ENCODE measurements at places on chromosomes 13 and 19.

- DNase-seq = no peak
Observed at GRCh38 chr13:30149248-30149647, 158.1 kb downstream of the KATNAL1 start.

DNA sequence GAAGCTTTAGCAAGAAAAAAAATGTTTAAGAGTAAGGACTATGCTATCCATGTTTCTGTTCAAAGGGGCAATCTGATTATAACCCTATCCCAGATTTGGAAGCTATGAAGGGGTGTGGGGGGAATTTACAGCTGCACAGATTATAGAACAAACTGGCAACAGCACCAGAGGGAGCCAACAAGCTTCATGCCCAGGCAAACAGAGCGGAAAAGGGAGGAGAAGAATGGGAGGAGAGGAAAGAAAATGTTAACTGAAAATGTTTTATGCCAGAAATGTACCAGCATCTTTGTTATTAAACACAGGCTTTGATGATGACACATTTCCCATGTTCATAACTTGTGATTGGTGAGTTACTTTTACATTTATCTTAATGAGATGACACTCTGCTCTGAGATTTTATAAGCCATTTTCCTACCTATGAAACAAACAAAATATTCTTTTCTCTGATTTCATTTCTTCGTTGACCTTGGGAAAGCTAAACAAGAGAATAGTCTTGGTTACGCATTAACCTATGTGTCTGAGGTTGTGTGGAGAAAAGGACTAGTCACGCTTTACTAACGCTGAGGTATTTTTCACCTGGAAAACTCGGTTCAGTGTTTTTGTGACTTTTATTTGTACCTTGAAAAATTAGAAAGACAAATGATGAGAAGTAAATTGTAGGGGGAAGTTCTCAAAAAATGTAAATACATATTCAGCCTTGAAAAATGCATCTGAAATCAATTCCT is 235.8 kb upstream of the MIR17HG start:
- no peak for DNase-seq

GRCh38 chr19:43311256-43311655 is 41.9 kb upstream of the PSG9 start:
- no peak for DNase-seq

DNA sequence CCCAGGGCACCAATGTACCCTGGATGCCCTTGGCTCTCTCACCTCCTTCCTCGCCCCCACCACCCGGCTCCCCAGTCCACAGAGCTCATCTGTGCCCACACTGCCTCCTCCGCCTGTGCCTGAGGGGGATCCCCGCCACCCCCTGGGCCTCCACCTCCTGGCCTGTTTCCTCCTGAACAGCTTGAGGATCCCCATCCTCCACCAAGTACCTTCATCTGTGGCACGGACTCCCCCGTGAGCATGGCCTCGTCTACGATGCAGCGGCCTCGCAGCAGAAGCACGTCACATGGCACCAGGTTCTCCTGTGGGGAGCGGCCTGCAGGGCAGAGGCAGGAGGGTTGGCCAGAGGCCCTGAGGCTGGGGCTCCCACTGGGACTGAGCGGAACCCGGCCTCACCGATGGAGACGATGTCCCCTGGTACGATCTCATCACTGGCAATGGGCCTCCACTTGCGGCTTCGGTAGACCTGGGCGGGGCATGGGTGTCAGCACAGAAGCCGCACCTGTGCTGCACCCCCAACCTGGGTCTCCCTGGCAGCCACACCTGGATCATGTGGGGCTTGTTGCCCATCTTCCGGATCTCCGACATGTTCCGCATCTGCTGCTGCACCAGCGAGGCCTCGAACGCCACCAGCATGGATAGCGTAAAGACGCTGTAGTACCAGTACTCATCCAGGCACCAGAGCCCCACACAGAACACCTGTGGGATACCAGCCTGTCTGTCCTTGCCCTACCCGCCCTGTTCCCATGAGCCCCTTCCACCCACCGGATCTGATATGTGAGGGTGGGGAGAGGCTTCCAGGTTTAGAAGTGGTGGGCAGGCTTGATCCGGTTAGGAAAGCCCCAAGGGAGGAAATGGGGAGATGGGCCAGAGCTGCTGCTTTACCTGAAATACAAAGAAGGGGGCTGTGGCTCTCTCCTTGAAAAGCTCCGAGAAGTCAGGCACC is 6.8 kb downstream of the ATP13A1 start:
- no peak for DNase-seq

DNA sequence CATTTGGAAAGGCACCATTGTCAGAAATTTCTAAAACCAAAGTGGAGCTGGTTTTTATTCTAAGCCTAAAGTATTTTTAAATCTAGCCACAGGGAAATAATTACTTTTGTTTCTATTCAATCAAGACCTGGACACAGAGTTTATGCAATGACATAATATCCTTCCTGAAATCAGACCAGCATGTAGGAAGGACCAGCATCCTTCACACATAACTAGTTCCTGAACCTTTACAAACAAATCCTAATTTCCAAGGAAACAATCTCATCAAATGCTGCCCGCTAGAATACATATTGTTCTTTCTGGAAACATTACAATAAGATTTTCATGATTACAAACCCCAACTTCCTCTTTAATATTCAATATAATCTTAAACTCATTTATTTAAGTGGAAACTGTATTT is 1.5 kb downstream of the STARD13 start:
- no peak for DNase-seq

GRCh38 chr19:6065685-6066374 is 44.5 kb downstream of the RFX2 start:
- peak; percentile 73 for DNase-seq

- DNase-seq = no peak
Observed at GRCh38 chr13:92823059-92823458, 403.5 kb upstream of the GPC6 start.

- DNase-seq = no peak
Observed at GRCh38 chr13:102814025-102814607, 15.2 kb downstream of the BIVM start.

- no peak for DNase-seq
Observed at GRCh38 chr19:53942001-53942786, 20.5 kb upstream of the CACNG8 start.

DNA sequence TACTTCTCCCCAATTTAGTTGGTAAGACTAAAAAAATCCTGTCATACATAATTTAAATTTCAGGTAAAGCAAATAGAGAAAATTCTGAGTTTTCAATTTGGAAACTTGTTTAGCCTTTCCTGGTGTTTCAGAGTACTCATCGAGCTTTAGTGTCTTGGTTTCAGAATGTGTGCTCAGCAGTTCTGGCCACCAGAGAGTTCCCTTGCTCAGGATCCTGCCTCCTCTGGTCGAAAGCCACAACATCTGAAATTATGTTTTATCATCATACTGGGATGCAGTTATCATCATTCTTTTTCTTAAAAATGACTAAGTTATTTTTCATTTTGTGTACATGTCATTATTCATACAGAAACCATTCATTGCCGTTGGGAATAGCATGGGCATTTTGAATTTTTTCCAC is 263.2 kb upstream of the SPRY2 start:
- no peak for DNase-seq

DNA sequence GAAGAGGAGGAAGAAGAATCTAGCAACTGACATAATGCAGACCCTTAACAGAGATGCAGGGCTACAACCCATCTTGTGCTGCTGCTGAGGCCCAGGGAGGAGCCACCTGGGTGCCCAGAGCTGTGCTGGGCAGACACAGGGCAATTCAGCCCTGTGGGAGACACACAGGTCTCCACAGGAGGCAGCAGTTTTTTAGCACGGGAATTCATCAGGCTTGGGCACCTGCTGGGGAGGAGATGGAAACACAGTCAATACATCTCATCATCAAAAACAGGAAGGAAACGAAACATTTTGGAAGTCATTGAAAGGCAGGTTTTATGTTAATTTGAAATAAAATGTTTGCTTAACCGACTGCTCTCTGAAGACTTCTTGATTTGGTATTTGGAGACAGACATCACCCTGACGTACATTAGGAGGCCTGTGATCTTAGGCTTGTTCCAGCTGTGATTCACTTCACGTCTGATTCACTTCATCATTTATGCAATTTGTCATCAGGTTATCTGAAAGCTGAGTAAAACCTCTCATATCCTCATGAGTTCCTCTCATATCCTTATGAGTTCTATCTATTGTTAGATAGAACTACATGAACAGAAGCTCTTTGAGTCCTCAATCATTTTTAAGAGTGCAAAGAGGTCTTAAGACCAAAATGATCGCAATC is 77.4 kb downstream of the CYSLTR2 start:
- DNase-seq = no peak

GRCh38 chr13:99636306-99636705 is 135.0 kb downstream of the TM9SF2 start:
- no peak for DNase-seq

DNA sequence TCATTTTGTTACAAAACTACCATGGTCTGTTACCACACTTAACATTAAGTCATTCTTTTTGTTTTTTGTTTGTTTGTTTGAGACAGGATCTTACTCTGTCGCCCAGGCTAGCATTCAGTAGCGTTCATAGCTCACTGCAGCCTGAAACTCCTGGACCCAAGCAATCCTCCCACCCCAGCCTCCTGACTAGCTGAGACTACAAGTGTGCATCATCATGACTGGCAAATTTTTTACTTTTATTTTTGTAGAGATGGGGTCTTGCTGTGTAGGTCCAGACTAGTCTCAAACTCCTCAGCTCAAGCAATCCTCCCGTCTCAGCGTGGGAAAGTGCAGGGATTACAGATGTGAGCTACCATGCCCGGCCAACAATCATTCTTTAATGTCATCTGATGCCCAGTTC is 3.3 kb downstream of the ALDH16A1 start:
- no peak for DNase-seq

- DNase-seq = no peak
Observed at GRCh38 chr13:99976575-99976974, 5.0 kb upstream of the ZIC5 start.

DNA sequence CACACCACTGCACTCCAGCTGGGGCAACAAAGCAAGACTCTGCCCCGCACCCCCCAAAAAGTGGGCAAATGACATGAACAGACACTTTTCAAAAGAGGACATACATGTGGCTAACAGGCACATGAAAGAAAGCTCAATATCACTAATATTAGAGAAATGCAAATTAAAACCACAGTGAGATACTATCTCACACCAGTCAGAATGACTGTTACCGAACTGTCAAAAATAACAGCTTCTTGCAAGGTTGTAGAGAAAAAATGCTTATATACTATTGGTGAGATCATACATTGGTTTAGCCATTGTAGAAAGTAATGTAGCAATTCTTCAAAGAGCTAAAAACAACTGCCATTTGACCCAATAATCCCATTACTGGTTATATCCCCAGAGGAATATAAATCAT is 99.5 kb upstream of the SPATA13 start:
- DNase-seq = no peak

DNA sequence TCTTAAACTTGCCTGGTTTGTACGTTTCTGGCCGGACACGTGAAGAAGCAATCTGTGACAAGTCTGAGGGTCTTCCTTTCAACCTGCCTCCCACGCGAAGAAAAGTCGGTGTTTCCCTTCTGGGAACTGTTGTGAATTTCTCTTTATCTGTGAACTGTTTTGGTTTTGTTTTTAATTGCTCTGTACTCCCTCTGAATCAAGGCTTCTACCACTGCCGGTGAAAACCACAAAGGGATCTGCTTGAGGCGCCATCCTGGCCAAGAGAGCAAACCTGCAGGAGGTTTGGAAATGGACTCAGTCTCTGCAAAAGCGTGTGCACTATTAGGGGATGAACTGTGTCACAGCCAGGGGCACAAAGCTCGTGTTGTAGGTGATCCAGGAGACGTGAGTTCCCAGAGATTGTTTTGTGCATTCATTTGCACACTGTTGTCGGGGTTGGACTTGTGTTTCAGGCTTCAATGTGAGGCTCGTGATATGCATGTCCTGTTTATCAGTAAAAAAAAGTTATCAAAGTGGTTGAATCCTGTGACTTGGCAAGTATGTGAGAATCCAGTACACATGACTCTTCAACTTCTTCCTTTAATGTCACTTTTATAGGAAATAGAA is 9.7 kb downstream of the SIGLEC8 start:
- DNase-seq = peak; percentile 10

- DNase-seq = no peak
Observed at GRCh38 chr13:31096654-31097302, 64.9 kb downstream of the HSPH1 start.

GRCh38 chr13:76879883-76880270 is 6.3 kb downstream of the KCTD12 start:
- DNase-seq = no peak

DNA sequence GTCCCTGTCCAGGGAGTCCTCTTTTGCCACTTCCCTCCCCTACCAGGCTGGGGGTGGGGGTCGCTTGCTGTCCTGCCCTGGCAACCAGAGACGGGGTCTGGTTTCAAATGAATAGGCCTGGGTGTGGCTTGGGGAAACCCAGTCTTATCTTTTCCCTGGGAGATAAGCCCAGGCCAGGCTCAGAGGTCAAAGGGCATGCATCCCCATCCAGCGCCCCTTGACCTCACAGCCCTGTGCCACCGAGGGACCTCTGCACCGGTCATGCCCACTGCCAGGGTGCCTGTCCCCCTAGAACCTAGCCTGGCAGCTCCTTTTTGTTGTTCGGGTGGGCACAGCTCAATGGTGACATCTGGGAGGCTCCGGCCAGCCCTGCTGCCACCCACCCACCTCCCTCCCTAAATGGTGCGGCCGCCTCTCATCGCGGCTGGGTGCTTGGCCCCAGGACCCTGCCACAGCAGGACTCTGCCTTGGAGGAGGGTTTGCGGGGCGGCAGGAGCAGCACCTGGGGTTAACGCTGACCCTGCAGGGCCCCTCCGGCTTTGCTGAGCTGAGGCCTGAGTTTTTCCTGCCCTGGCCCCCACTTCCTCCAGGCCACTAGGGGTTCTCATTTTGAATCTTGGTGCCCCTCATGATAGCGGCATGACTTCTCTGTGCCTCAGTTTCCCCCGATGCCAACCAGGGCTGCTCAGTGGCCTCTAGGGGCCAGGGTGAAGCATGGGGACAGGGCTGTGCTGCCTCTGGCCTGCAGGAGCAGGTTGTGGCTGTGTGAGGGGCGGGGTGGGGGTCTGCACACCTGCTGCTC is 2.9 kb upstream of the CERS1 start:
- no peak for DNase-seq

GRCh38 chr13:40445557-40445990 is 220.9 kb downstream of the FOXO1 start:
- DNase-seq = no peak

DNA sequence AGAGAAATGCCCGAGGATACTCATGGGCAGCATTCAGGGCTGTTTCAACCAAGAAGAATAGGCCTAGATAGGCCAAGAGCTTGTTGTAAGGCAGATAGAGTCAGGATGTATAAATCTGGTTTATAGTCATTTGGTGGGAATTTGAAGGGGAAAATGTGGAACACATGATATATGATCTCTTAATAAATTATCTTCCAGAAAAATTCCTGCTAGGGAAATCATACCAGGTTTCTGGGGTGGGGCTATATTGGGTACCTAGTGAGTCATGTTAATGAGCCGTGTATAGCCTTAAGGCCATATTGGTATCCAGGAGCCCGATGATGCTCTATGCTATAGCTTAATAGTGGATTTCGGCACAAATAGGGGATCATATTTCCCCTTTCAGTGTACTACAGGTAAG is 51.5 kb upstream of the HTR2A start:
- DNase-seq = no peak
